ENCODE measurements at places on chromosomes 5 and 9.
A peak's percentile ranks its signal among the peaks of the same experiment; 100 is the strongest.

- no peak for DNase-seq
These were observed 100.7 kb downstream of the KLF4 start for GRCh38 chr9:107388890-107389289.

DNA sequence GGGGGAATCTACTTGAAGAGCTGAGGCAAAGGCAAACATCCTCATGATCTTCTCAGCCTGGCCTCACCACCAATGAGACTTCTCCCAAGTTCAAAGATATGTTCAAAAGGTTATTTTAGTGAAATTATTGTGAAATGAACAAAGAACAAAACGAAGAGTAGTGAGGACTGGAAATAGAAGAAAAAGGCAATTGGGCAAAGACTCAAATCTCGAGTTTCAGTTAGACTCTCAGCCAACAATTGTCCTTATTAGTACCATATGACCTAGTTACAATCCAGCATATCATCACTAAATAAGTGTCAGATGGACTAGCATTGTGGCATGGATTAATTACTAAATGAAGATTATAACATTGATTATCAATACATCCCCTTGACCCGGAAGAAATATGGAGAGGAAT, 9.0 kb downstream of the ZNF474 start:
- no peak for DNase-seq

GRCh38 chr9:111114486-111114885, 76.2 kb upstream of the LPAR1 start:
- DNase-seq: no peak

- DNase-seq: no peak
These were observed 96.6 kb downstream of the LHX2 start for GRCh38 chr9:124108216-124108615.

- no peak for DNase-seq
These were observed 1.4 kb upstream of the GDNF start for GRCh38 chr5:37841203-37841602.

DNA sequence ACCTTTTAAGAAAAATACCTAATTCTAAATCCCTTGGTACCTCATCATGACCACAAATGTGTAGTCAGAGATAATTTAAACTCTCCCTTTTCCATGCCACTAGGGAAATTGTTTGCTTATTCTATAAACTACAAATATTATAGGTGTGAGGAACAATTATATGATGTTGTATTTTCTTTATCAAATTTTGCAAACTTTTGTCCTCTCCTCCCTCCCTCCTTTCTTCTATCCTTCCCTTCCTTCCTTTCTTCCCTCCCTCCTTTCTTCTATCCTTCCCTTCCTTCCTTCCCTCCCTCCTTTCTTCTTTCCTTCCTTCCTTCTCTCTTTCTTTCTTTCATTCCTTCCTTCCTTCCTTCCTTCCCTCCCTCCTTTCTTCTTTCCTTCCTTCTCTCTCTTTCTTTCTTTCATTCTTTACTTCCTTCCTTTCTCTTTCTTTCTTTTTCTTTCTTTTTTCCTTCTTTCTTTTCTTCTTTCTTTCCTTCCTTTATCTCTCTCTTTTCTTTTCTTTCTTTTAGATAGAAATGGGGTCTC, 41.2 kb downstream of the SPZ1 start:
- no peak for DNase-seq

DNA sequence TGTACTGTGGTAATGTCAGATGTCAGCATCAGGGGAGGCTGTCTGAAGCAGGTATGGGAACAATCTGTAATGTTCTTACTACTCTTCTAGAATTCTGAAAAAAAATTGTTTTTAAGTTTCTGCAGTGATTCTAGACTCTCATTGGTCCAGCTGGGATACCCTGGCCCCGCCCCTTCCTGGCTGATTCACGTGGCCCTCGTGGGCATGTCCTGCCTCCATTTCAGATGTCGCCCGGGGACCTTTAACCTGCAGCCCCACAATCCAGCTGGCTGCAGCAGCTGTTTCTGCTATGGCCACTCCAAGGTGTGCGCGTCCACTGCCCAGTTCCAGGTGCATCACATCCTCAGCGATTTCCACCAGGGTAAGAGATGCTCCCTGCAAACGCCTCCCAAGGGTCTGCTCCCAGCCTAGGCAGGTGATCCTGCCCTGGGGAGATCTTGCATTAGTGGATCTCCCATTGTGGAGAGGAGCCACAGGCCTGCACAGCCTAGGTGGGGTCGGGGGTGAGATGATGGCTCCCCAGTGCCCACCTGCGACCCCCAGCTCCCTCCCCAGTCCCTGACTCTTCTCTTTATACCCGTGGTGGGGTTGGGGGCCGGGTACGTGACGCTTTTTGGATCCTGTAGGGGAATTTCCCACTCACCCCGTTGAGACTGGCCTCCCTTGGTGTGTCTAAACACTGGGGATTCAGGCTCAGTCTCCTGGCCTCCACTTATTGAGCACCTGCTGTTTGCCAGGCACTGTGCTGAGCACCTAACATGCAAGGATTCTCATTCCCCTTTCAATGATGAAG, 36.5 kb downstream of the LAMC3 start:
- peak; percentile 49 for DNase-seq

DNA sequence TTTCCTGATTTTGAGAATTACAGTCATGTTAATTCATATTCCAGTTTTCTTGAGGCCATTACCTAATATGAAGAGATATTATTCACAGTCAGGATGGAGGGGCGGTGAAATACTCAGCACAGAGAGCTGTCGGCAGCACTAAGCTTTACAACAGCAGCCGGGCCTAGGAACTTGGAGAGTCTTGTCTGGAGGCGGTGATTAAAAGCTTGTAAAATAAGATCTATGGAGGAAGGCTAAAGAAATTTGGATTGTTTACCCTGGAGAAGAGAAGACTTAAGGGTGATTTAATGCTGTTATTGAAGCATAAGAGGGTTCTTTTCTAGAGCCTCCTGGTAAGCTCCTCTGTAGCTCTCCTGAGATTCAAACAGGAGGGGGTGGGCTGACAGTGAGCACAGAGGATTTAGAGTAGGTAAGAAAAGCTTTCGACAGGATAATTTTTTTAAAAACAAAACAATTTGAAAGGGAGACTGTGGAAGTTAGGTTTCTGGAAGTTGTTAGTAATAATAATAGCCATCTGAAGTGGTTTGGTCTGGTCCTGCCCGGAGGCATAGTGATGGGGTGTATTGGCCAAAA, 406.3 kb upstream of the ADAMTSL1 start:
- no peak for DNase-seq
